ENCODE measurements at places on chromosomes 12 and 14. TPM values are rescaled to one million over a fixed set of nuclear protein-coding genes. Genes with fewer than 3 reads are reported as not detected.

GAS2L3 gene
- 2.4 TPM for total RNA-seq

BDKRB1 gene
- not detected for total RNA-seq

GRCh38 chr12:32907898-32908476 lies 11.4 kb upstream of the PKP2 start:
- no peak for DNase-seq

MANSC4 gene
- not detected for total RNA-seq

GRCh38 chr12:2687058-2687457 lies 107.7 kb upstream of the FKBP4 start:
- DNase-seq: no peak

- peak; percentile 50 for DNase-seq
Measured at GRCh38 chr12:79690142-79690637, 574 bp downstream of the PAWR start.

HVCN1 gene
- total RNA-seq: 11.9 TPM

- no peak for DNase-seq
Measured at GRCh38 chr12:110108309-110109036, 15.7 kb upstream of the IFT81 start.

DNA sequence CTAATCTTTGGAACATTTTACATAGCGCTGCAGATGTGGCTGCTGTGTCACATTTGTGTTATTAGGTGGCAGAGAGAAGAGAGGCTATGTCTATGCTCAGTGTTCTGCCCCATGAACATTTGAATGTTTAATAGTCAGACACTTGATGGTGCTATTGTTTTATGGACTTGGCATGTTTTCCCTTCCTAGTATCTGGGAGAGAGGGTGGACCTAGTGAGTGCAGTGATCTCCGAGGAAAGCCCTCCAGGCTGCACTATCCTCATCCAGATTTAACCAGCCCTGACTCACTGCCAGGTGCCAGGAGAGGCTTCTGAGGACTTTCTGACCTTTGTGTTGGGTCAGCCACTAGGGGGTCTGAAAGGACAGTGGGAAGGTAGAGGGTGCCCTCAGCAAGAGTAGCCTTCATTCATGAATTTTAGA lies 24.3 kb downstream of the ZFC3H1 start:
- DNase-seq: no peak

GRCh38 chr14:106683631-106684030 lies 1157.2 kb downstream of the TMEM121 start:
- DNase-seq: no peak

DNA sequence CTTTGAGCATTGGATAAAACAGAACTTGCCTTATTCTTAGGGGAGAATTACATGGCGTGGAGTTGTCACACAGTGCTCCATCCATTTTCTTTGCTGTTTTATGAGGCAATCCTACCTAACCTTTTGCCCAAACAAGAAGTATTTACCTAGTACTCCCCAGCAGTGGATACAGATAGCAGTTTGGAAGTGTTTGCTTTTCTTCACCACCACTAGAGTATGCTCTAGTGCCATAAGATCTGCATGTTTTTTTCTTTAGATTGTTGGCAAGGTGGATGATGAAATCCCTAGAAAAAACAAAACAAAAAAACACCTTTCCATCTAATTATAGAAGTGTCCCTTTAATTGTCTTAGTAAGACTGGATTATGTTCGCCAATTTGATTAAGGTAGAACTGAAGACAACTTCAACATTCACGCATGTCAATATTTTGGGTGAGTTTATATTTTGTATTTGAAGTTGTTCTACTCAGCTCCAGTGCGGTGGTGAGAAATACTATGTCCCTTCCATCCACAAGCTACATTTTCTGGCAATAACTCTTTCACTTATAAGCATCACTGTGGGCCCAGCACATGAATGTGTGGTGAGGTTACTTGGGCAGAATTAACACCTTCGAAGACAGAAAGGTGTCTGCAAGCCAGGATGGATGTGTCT lies 23.6 kb upstream of the TMEM260 start:
- no peak for DNase-seq

DNA sequence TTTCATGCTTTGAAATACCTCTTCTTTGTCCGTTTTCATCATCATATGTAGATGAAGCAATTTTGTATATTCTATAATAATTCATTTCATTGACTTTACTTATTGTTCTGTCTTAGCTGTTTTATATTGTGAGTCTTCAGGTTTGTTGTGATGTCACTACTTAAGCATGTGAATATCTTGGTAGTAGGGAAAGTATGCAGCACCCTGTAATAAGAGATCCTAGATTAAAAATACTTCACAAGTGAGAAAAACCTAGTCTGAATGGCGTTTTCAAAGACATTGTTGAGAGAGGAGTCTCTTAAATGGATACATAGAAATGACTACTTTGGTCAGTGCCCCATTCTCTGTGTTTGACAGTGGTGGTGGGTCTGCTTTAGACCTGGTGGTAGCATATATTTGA lies 61.4 kb downstream of the SLC16A7 start:
- DNase-seq: no peak

- no peak for DNase-seq
Measured at GRCh38 chr14:34049790-34050189, 98.9 kb upstream of the EGLN3 start.

BAZ1A gene
- 4.6 TPM for total RNA-seq

DNA sequence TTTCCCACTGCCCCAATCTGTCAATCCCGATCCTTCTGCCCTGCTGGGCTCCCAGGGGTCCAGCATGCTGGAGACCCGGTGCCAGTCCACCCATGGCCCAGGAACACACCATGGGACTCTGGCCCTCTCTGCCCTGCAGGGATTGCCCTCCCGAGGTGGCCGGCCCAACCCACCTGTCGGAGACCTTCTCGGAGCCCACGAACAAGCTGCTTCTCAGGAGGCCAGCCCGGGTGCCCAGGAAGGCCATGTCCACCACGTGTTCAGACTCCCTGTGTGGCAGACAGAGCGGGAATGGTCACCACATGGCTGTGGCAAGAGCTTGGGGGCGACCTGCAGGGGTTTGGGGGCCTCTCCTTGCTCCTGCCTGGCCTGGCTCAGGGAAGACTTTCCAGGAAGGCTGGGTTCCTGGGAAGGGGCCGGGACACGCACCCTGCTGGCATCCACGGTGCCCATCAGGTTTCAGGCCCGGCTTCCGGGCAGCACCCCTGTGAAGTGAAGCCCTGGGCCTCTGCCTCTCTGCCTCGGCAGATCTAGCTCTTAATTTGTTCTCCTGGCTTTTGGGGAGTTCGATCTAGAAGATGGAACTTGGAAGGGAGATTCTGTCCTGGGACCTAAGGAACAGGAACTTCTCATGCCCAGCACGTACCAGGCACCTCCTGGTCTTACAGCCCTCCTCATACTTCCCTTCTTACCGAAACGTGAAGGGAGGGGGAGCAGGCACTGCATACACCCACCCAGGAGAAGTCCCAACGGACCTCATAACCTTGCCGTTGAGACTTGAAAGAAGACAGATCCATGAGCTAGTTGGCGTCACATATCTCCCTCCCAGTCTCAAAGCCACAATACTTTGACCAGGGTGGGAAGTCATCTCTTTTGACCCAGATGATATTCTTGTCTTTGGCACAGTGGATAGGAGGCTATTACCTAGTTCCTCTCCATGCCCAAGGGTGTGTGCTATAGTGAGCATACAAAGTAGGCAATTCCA lies 26.3 kb downstream of the LRTM2 start:
- DNase-seq: no peak

GRCh38 chr12:90910958-90911357 lies 44.0 kb downstream of the CCER1 start:
- no peak for DNase-seq

GRCh38 chr14:91286530-91286937 lies 42.0 kb upstream of the GPR68 start:
- peak; percentile 85 for DNase-seq

DNA sequence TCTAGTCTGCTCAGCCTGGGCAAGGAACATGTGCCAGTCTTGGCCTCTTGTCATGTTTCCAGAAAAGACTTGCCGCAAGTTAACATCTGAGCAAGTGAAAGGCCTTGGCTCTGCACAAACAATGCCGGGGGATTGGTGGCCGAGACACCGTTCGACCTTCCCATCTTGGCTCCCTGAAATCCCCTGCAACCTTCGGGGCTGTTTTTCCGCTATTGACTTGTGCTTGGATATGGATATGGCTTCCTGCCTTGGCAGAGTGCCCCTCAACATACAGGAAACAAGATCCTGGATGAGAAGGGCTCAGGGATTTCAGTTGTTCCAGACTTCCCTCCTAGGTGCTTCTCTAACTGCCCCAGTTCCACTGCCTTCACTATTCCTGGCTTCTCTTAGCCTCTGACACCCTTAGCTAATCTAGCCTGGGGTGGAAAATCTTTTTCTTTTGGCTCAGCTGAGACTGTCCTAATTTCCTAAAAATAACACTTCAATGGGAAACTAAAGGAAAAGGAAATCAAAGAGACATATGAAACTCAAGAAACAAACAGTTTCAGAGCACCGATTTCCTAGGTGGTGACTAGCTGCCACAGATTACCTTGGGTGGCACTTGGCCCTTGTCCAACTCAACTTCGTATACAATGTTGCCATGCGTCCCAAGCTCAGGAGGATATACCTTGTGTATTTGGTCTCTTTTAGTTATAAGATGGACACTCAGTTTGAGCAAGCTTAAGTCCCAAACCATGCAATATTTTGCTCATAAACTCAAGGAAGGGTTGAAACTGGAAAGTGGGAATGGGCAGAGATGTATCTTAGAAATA lies 33.9 kb downstream of the RDH12 start:
- DNase-seq: no peak

GRCh38 chr12:119840582-119840981 lies 36.5 kb downstream of the CIT start:
- no peak for DNase-seq

DNA sequence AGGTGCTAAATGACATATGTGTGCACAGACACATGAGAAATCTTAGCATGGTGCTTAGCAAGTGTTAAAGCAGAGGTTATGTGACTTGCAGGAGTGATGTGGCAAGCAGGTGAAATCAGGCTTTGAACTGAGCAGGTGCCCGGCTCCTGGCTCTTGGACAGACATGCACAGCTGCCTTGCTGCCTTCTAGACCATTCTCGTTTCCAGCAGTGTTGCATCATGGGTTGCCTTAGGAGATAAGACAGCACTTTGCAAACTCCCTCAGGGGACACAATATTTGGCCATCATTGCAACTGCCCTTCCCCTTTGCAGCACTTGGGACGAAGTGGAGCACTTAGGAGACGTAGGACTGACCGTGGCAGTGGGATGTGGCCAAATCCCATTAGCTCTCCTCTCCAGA lies 17.2 kb upstream of the GSC start:
- DNase-seq: no peak

SLC38A6 gene
- 4.9 TPM for total RNA-seq

GRCh38 chr14:103100281-103101121 lies 6.0 kb downstream of the EXOC3L4 start:
- no peak for DNase-seq

DNA sequence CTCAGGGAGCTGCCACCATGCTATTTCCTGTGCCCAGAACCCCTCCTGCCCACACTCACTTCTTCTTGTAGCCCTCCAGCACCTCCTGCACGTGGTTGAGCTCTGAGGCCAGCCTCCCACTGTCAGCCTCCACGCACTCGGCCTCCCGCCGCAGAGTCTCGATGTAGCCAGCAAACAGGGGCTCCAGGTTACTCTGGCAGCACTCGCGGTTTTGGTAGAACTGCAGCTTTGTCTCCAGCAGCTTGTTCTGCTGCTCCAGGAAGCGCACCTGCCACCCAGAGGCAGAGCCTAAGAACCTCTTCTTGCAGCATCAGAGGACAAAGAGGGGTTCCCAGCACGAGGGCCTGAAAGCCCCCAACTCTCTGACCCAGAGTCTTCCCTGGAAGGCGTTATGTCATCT lies 2.1 kb downstream of the KRT83 start:
- no peak for DNase-seq

- no peak for DNase-seq
Measured at GRCh38 chr12:97063292-97063935, 156.4 kb downstream of the NEDD1 start.

GRCh38 chr14:100152091-100152490 lies 7.4 kb downstream of the DEGS2 start:
- DNase-seq: no peak

DNA sequence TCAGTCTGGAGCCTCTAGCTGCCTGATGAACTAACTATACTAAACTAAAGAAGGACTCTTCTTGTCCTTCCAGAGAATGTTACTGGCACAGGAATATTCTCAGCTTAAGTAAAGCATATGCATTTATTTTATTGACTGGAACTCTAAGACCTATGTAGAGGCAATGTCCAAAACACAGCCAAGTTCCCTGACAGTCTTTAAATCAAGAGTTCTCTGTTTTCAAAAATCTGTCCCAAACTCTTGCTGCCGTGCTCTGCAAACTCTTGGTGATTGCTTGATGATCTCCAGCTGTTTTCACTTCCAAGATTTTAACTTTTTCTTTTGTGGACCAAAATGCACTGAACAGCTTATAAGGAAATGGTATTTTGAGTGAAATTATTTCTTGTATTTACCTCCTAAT lies 67.5 kb upstream of the DAAM1 start:
- no peak for DNase-seq

- peak; percentile 76 for DNase-seq
Measured at GRCh38 chr14:64841772-64842750, 37.6 kb downstream of the SPTB start.

DNA sequence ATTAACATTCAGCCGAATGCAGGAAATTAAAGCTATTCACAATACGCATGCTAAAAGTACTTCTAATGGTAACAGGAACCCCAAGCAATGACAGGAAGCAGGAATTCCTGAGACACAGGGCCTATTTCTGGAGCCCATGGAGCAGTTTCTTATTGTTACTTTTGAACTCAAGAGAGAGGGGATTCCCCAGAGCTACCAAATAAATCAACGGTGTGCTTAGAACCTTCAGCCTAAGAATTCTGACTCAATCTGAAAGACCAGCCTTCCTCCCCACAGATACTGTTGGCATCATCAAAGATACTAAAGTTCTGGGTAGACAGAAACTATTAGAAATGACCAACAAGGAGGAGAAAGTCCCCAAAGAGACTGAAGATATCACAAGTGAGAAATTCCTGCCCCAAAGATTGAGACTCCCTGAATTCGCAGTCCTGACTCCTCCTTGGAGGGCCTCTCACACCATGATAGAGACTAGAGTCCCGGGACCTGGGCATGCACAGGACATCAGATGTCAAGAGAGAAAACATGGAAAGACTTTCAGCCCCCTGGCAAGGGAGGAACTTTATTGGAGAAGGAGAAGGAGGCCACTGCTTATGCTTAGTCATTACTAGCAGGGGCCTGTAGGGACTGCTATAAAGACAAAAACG lies 32.7 kb downstream of the RTRAF start:
- DNase-seq: no peak

LRTM2 gene
- total RNA-seq: not detected

ACAD10 gene
- total RNA-seq: 29.5 TPM

DNA sequence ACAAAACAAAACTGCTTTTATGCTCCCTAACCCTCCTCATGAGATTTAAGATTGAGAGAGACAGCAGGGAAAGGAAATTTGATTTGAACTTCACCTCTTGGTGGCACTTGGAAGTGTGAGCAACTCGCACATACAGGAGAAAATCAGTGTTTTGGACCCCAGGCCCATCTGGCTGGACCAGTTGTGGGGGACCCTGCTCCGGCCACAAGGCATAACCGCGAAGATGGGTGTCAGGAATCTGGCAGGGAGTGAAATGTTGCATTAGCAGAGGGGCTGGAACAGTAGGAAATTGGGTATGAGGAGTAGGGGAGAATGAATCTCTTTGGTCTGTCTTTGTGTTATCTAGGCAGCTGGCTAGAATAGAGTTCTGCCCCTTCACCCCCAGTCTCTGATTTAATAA lies 1.2 kb downstream of the CIROP start:
- DNase-seq: no peak

All from Right ventricle myocardium superior (tissue), 1 donor.